Stimulated activated CD8-positive, alpha-beta memory T cell treated with anti-CD3 and anti-CD28 coated beads, Interleukin-12 subunit alpha, Interleukin-12 subunit beta, amount 100 ng/mL, for 1 hour (primary cell): ENCODE measurements at places on chromosomes 2 and 18.

DNA sequence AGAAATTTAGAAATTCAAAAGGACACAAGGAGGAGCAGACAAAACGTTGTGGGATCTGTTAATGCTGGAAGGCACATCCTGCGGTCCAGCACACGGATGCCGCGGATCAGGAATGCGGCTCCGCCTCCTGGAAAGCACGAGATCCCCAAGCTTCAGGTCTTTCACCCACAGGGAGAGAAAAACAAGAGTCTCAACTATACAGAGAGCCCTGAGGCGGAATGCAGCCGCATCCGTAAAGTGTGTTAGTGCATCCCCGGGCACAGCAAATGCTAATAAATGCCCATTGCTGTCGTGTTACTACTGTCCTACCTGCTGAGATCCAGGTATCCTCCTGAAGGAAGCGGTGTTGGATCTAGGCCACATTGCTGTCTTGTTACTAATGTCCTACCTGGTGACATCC lies 303.9 kb downstream of the EIPR1 start:
- DNase-seq, result no peak

DNA sequence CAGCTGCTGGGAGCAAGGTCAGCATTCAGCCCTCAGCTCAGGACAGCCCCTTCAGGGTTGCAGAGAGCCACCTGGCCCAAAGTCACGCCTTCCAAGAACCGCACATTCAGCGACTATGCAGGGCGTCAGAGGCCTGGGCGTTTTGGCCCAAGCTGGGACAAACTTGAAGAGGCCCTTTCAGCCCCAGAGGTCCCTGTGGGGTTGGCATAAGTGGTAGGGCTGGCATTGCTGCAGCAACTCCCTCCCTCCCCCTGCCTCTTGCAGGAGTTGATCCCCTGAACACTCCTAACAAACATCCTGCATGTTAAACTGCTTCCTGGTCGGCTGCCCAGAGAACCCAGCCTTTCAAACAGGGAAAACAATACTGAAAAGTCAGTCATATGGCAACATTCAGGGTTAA lies 192.9 kb upstream of the SMAD2 start:
- no peak for DNase-seq

DNA sequence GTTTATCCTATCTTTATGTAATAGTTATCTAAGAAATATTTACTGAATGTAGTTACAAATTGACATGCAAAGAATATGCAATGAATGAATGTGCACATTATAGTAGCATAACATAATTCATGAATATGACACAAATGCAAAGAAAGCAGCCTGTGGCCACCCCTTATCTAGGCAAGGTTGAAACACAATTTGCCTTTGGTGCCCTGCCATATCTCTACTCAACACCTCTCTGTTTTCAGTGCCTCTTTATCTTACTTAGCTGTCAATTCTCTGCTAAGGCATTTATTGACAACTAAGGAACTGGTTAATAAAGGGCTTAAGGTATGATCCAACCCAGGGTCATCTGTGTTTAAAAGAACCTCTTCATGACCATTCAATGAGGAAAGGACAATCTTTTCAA lies 18.9 kb downstream of the REV1 start:
- no peak for DNase-seq

- no peak for DNase-seq
Observed at GRCh38 chr2:222935688-222936298, 75.0 kb downstream of the ACSL3 start.

DNA sequence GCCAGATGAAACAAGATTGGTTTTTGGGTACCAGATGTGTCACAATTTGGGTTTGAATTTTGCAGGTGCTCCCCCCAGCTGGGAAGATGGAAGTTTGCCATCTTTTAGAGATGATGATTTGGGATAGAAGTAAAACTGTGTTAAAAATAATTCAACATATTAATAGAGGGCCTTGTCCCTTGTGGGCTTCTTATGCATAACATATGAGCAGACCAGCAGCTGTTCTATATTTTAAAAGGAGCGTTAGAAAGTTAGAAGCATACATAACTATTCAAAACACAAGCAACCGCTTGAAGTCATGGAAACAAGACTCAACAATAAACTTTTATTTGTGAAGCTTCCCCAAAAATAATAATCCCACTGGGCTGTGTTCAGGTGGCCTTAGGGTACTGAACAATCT lies 62.8 kb downstream of the EFEMP1 start:
- no peak for DNase-seq

- DNase-seq, result no peak
Observed at GRCh38 chr2:12727641-12728040, 10.9 kb downstream of the TRIB2 start.

DNA sequence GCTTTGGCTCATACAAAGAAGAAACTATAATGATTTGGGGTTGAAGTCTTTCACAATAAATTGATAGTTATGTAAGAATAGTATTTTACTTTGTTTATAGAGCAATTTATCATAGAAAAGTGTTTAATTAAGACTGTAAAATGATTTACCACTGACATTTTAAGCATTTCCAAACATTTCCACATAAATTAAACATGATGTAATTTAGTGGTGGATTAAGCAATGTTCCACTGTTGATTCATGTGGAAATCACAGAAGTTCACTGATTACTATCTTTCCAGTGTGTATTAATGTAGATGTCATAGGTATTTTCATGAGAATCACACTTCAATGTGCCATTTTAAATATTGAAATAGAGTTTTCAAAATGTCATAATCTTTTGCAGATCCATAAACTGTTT lies 40.1 kb upstream of the GRB14 start:
- no peak for DNase-seq

- DNase-seq, result no peak
Observed at GRCh38 chr2:190488516-190489233, 45.8 kb downstream of the NEMP2 start.

DNA sequence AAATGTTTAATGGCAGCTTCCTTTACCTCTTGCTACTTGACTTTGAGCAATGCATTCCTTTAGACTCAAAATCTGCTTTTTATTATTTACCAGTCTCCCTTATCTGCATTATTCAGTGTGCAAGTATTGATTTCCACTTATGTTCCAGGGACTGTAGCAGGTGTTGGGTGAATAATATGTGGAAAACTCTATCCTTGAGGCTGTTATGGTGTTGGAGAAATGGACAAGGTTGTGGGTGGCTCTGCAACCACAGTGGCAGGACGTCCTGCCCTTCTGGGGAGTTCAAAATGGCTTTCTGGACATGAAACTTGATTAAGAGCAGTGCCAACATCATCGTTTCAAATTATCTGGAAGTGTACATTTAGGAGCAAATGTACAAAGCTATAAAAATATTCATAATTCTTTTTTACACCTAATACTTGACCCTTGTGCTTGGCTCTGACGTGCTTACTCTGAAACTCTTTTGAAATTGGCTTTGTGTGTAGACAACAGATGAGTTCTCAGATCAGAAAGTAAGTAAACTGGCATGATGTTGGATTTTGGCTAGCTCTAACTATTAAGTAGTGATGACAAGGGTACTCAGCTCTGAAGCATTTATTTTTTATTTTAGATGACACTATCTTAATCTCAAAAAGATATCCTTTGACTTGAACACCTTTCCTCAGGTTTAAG lies 766.2 kb downstream of the DPP10 start:
- no peak for DNase-seq

GRCh38 chr2:96787411-96787810 lies 26.7 kb downstream of the CNNM4 start:
- no peak for DNase-seq

GRCh38 chr2:65710356-65710755 lies 278.0 kb upstream of the SPRED2 start:
- no peak for DNase-seq

DNA sequence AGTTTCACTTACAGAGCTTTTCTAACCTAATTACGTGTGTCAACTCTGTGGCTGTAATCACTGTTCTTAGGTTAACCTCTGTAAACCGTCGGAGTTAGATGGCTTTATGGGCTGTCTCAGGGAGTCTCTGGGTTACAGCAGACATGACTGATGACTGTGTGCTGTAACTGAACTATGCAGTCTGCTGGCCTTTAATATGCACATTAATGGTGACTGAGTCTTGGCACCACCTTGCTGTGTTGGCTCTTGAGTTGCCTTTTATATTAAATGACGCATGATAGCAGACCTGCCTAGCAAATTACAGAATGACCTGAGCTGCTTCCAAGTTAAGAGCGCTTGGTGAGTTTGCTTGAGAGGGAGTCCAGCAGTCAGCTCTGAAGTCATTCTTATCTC lies 90.1 kb downstream of the ACKR3 start:
- DNase-seq, result no peak

DNA sequence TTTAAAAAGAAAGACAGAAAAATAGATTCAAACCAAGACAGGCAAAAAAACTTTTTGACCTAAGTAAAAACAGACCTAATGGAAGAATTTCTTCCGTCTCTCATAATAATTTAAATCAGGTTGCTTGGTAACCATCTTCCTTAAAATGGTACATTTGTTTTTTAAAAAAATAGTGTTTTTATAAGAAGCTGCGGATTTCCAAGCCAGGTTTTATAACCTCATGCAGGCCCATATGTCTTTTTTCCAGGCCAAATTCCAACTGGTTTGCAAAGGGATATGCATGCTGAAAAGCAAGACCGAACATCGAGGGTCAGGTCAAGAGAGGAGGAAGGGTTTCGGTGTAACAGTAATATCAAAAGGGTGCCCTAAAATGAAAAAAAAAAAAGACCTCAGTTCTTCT lies 172.9 kb downstream of the MAIP1 start:
- DNase-seq, result no peak

DNA sequence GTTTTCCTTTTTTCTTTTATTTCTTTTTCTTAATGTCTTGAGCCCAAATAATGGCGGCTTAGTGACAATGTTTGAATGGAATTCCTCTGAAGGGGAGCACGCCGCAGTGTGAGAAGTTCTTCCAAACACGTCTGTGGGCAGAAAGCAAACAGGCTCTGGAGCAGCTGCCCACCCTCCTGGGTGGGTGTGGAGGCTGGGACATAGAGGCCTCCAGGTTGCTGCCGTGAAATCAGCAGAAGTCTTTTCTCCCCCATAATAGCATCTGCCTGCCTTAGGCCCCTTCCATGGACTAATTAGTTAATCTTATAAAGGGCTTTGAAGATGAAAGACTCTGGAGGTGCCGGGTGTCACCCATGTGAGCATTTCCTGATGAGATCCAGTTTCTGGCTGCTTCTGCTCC lies 213.9 kb downstream of the SH3RF3 start:
- DNase-seq, result no peak

DNA sequence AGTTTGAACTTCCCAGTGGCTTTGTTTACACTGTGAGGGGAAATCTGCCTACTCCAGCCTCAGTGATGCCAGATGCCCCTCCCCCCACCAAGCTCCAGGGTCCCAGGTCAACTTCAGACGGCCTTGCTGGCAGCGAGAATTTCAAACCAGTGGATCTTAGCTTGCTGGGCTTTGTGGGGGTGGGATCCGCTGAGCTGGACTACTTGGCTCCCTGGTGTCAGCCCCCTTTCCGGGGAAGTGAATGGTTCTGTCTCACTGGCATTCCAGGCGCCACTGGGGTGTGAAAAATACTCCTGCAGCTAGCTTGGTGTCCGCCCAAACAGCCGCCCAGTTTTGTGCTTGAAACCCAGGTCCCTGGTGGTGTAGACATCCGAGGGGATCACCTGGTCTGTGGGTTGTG lies 70.0 kb upstream of the NEUROD1 start:
- DNase-seq, result no peak

DNA sequence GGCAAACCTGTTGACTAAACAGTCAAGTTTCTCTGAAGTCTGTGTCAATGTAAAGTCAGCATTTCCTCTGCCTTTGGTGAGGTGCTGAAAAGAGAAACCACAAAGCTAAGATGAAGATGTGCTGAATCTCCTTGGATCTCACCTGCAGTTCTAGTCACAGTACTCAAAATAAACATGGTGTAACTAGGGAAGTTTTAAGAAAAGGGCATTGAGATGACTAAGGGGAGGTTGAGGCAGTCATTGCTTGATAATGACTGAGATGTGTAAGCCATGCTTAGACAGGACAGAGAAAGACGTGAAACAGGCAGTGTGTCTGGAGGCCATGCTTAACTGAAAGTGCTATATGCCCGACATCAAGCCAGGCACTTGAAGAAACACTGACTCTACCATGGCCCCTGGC lies 1010.0 kb upstream of the CELF4 start:
- no peak for DNase-seq

DNA sequence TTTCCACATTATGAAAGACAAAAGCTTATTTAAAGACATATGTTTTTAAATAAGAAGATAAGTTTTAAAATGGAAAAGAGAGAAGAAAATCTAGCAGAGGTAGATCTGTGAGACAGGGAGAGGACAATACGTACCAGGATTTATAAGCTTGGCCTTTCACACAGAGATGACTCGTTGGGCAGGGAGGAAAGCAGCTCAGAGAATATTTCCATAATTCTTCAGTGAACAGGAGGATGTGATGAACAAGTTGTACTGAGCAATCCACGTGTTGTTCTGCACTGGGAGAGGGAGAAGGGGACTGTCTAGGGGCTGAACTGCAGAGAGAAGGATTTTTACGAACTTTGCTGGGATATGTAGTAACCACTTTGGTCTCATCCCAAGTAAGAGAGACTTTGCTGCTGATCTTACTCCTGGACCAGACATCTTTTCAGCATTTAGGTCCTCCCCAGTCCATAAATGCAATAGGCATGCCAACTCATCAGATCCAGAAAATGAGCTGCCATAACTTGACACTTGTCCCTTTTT lies 162.5 kb upstream of the SETBP1 start:
- no peak for DNase-seq

GRCh38 chr2:107001062-107001461 lies 115.1 kb upstream of the ST6GAL2 start:
- DNase-seq, result no peak

DNA sequence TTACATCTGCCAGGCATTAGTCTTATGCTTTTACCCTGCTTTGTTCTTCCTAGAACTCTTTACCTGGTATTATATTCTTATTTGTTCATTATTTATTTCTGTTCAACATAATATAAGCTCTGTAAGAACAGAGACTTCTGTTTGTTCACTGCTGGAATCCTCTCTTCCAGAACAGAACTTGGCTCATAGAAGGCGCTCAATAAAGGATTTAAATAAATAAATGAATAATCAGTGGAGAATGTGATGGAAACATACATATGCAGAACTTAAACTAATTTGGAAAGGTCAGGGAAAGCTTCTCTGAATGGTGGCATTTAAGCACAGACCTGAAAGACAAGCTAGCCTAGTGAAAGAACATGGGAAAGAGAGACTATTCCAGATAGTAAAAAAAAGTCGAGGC lies 24.3 kb downstream of the NCKAP1 start:
- DNase-seq, result no peak

- DNase-seq, result no peak
Observed at GRCh38 chr2:27042159-27042661, 9.3 kb upstream of the AGBL5 start.

GRCh38 chr18:54946149-54946581 lies 13.1 kb downstream of the CCDC68 start:
- no peak for DNase-seq
